ENCODE measurements at places on chromosomes 1 and 21. TPM values are rescaled to one million over a fixed set of nuclear protein-coding genes. Genes with fewer than 3 reads are reported as not detected.

DNA sequence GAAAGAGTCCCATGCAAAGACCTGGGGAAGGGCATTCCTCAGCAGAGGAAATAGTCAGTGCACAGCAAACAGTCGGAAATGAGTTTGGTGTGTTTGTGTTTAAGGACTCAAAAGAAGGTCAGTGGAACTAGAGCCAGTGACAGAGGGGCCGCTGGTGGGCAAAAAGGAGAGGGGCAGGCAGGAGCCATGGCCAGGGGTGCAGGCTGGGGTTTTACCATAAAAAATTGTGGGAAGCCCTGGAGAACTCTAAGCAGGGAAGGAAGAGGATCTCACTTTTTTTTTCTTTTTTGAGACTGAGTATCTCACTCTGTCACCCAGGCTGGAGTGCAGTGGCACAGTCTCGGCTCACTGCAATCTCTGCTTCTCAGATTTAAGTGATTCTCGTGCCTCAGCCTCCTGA lies 33.7 kb upstream of the TARDBP start:
- no peaks in the 10 kb centered on the region for H3K36me3 ChIP-seq
- H3K27me3 ChIP-seq: peaks cover 24% of the 10 kb centered on the region
- no peaks in the 10 kb centered on the region for H3K4me1 ChIP-seq
- H3K27ac ChIP-seq: no peak overlapping the region
- H3K4me3 ChIP-seq: no peak overlapping the region

- H3K36me3 ChIP-seq: no peaks in the 10 kb centered on the region
- no peak for DNase-seq
- peak overlapping the region; percentile 25 for H3K4me3 ChIP-seq
These were observed 1.2 kb downstream of the NT5C1A start for GRCh38 chr1:39670689-39671088.

DNA sequence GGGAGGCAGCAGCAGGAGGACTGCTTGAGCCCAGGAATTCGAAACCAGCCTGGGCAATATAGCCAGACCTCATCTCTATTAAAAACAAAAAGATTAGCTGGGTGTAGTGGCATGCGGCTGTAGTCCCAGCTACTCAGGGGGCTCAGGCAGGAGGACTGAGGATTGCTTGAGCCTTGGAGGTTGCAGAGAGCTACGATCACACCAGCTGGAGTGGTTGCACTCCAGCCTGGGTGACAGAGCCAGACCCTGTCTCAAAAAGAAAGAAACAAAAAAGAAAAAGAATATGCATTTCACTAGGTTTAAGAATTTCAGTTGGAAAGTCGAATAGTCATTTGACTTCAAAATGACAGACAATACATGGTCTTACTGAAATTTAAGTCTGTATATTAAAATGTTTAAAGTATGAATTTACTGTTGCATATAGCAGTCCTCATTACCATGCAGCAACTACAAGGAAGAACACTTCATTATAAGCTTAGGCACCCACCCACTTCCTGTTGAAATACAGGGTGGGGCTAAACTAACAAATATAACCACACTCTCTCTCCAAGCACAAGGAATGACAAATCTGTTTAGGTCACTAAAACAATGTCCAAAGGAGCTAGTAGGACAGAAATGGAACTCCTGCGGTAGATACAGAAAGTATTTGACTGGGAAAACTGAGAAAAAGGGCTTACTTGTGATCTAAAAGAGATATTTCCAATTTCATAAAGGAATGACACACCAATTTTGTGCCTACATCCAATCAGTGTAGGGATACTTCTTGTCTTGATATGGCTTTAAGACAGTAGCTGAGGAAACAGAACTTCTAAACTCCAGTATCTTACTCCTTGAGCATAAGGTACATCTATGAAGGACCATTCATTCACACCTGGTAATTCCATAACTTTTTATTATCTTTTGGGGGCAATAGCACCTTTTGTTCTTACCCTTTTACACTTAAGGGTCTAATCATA lies 44.1 kb downstream of the GPR3 start:
- H3K36me3 ChIP-seq: no peaks in the 10 kb centered on the region
- DNase-seq: no peak
- H3K4me3 ChIP-seq: no peak overlapping the region
- peak overlapping the region; percentile 49 for H3K27ac ChIP-seq
- no peaks in the 10 kb centered on the region for H3K27me3 ChIP-seq
- peaks cover 26% of the 10 kb centered on the region for H3K4me1 ChIP-seq

DNA sequence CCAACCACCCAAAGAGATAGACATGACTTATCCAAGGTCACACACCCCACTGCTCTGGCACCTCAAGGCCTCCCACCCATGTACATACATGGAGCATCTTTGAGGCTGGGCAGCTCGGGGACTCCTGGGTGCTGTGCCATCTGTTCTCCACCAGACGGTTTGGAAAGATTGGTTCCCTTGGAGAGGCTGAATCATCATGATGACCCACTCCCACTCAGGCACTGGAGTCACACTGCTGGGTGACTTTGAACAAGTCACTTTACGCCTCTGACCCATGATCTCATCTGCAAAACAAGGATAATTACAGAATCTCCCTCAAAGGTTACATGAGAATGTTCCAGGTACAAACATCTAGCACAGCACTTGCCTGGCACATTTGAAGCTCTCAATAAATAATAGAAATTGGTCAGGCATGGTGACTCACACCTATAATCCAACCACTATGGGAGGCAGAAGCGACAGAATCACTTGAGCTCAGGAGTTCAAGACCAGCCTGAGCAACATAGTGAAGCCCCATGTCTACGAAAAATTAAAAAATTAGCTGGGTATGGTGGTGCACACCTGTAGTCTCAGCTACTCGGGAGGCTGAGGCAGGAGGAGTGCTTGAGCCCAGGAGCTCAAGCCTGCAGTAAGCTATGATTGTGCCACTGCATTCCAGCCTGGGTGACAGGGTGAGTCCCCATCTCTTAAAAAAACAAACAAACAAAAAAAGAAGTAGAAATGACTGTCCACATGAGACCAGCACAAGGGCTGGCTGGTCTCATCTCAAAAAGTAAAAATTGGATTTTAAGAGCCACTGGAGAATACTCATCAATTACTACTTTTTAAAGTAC lies 74.9 kb downstream of the RRAGC start:
- no peaks in the 10 kb centered on the region for H3K36me3 ChIP-seq
- DNase-seq: no peak
- no peak overlapping the region for H3K4me3 ChIP-seq

The HES4 gene
- total RNA-seq: 83.8 TPM

The B3GALT5 gene
- 1.6 TPM for total RNA-seq

GRCh38 chr1:83961571-83962295 lies 37.2 kb downstream of the TTLL7 start:
- H3K4me3 ChIP-seq: no peak overlapping the region
- peaks cover 4% of the 10 kb centered on the region for H3K36me3 ChIP-seq
- peaks cover 13% of the 10 kb centered on the region for H3K4me1 ChIP-seq
- no peaks in the 10 kb centered on the region for H3K27me3 ChIP-seq

DNA sequence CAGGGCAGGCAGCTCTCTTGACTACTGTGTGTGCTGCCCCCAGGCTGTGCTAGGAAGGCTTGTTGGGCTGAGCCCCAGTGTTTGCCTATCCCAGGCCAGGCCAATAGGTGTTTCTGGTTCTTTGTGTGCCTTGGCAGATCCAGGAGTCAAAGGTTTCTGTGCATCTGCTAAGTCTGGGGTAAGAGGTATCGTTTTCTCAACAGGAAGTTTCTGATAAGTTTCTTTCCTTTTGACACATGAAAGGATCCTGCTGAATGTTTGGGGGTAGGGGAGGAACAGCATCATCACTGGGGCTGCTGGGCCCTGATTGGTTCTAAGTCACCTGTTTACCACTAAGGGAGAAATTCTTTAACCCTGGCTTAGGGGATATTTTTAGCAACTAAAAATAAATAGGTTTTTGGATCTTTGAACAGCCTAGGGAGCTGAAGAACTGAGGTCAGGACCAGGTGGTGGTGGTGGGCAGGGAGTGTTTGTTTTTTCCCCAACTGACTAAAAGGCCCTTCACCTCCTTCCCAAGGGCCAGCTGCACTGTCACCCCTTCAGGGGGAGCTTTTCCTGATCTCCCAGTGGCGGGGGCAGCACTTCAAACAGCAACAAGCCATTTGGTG lies 85.1 kb downstream of the KCNN3 start:
- peak overlapping the region; percentile 87 for H3K27ac ChIP-seq
- H3K27me3 ChIP-seq: peaks cover 3% of the 10 kb centered on the region
- peaks cover 33% of the 10 kb centered on the region for H3K4me1 ChIP-seq
- no peak overlapping the region for H3K4me3 ChIP-seq

- DNase-seq: no peak
- no peaks in the 10 kb centered on the region for H3K36me3 ChIP-seq
- no peaks in the 10 kb centered on the region for H3K27me3 ChIP-seq
- no peak overlapping the region for H3K4me3 ChIP-seq
These were observed 272.2 kb downstream of the LMO4 start for GRCh38 chr1:87600854-87601253.

The USH2A gene
- total RNA-seq: 0.55 TPM

The GJA4 gene
- total RNA-seq: 42.2 TPM

The C2CD4D gene
- 1.3 TPM for total RNA-seq

- H3K36me3 ChIP-seq: peaks cover 22% of the 10 kb centered on the region
- H3K27me3 ChIP-seq: no peaks in the 10 kb centered on the region
- H3K4me1 ChIP-seq: peaks cover 10% of the 10 kb centered on the region
- DNase-seq: no peak
- H3K27ac ChIP-seq: no peak overlapping the region
These were observed 35.9 kb downstream of the CNST start for GRCh38 chr1:246602194-246602593.
